ENCODE measurements at places on chromosomes 13 and 19.

GRCh38 chr19:45075301-45076028, 813 bp downstream of the ZNF296 start:
- DNase-seq, result no peak

DNA sequence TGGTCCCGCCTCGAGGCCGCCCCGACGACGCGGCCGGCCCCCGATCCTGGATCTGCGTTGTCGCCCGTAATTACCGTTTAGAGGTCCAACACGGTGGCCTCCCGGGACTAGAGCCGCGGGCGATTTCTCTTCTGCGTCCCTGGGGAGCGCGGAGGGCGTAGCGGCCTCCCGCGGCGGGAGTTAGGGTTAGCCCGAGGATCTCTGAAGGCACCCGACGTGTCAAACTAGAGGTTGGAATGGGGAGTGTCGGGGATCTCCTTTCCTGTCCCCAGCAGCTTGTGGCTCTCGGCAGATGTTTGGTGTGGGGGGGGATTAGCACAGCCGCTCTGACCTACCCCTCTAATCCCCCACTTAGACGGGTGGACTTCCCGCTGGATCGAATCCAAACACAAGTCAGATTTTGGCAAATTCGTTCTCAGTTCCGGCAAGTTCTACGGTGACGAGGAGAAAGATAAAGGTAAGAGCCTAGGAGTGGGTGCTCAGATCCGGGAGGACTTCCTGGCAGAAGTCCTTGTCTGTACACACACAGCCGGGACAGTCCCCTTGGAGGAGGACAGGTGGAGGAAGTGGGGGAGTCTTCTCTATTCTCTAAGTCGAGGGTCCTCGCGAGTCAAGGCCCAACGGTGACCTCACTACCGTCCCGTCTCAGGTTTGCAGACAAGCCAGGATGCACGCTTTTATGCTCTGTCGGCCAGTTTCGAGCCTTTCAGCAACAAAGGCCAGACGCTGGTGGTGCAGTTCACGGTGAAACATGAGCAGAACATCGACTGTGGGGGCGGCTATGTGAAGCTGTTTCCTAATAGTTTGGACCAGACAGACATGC, 581 bp downstream of the CALR start:
- DNase-seq, result peak; percentile 60

DNA sequence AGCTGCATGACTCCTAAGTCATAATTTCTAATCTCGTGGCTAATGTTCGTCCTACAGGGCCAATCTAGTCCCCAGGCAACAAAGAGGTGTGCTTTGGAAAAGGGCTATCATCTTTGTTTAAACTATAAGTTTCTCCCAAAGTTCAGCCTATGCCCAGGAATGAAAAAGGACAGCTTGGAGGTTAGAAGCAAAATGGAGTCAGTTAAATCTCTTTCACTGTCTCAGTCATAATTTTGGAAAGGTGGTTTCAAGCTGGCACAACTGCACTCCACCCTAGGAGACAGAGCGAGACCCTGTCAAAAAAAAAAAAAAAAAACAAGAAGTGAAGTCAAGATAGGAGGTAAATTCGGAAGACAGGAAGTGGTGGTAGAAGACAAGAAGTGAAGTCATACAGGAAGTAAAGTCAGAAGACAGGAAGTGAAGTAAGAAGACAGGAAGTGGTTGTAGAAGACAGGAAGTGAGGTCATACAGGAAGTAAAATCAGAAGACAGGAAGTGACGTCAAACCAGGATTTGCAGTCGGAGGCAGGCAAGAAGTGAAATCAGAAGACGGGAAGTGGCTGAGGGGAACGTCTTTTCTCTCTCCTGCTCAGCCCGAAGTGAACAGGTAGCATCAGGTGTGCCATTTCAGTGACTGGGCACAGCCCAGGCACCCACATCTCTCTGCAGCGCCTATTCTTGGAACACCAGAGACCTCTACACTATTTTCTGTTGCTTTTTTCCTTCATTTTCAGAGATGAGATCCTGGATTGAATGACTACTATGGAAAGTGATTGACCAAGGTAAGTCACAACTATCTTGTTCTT, 32.2 kb downstream of the GP6 start:
- DNase-seq, result no peak

DNA sequence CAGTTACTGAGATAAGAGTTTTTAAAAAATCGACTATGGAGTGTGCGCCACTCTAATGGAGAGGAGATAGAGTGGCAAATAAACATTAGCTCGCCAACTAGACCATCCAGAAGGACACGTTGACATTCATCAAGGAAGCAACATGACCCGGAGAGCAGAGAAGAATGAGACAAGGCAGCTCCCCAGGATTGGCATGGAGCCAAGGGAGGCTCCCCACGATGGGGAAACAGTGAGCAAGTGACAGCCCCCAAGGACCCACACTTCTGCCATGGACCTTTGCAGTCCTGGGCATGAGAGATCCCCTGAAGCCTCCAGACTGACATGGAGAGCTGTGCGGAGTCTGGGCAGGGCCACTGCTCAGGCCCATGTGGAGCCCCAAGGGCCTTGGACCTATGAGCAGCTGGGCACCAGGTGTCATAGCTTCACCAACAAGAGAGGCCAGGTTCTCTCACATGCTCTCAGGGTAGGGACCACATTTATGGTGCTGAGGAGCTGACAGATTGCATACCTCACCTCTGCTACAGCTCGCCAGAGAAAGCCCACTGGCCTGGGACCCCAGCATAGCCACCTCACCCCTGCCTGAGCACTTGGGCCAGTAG, 6.7 kb downstream of the SIGLEC6 start:
- DNase-seq, result no peak

DNA sequence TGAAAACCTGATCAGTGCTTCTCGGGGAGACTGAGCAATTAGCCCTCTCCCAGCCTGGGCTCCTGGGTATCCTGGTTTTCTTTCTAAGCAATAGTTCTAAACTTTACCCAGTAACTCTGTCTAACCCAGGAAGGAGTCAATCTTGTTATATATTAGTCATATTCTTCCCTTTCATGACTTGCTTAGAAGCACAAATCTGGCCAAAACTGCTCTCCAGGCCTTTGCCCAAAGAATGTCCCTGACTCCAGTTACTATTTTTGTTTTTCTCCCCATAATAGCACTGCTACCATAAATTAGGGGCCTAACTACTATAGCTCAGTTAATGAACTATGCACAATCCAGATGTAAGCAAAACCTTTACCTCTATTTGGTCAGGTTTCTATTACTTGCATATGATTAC, 355.8 kb upstream of the HTR2A start:
- peak; percentile 14 for DNase-seq

DNA sequence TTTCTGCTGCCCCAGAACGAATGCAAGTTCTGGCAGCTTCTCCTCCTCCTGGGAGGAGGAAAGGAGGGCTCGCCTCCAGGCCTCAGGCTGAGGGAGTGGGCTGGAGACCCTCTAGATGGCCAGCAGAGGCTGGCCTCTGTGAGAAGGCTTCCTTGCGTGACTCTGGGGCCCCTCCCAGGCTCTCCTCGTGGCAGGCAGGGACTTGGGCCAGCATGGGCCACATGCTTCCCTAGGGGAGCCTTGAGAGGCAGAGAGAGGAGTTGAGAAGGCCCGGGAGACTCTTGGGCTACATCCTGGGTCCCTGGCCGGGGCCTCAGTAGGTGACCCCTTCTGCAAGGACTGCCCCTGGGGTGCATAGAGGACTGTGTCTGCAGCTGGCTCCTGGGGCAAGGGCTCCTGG, 25.9 kb downstream of the LYL1 start:
- no peak for DNase-seq

DNA sequence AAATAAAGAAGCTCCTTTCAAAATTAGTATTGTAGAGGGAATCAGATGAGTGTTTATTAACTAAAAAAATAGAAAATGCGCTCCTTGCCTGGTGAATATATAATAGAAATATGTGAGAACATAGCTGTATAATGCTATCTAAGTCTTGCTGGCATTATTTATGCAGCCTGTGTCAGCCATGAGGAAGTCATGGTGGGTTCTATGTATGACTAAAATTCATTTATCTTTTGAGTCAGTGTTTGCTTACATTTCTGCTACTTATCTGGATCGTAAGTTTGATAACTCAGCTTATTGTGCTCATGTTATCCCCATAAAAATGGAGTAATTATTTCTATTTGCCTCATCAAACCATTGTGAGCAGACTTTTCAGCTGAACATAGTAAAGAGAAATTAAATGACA, 449.3 kb downstream of the OXGR1 start:
- no peak for DNase-seq

DNA sequence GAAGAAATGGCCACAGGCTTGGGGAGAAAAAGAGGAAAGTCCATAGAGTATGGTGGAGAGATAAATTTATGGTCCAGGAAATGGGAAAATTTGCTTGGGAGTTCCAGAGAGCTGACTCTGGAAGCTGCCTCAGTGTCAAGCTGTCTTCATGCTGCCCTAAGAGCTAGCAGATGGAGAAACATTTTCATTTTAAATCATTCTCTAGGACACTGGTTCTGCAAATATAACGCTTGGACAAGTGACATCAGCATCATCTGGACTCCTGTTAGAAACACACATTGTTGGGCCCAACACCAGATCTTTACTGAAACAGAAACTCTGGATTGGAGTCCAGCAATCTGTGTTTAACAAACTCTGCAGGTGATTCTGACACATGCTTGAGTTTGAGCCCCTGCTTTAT, 592.0 kb upstream of the KLF12 start:
- DNase-seq, result no peak

- no peak for DNase-seq
Observed at GRCh38 chr19:39139971-39140453, 14.4 kb downstream of the PAK4 start.

Data from fibroblast of pulmonary artery (primary cell).